ENCODE measurements at places on chromosomes 6 and 20. TPM values are rescaled to one million over a fixed set of nuclear protein-coding genes. Genes with fewer than 3 reads are reported as not detected.

DNA sequence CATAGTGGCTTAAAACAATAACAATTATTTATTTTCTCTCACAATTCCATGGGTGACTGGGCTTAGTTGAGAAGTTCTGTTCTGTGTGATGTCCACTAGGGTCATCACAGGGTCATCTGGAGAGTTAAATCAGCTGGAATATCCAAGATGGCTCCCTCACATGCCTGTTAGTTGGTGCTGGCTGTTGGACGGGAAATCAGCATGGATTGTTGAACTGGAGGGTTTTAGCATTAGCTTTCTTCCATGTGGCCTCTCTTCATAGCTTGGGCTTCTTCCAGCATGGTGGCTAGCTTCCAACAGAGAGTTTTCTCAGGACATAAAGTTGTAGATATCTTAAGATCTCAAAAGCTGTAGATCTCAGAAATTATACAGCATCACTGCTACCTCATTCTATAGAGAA lies 19.6 kb downstream of the MARCKS start:
- DNase-seq, result no peak

DNA sequence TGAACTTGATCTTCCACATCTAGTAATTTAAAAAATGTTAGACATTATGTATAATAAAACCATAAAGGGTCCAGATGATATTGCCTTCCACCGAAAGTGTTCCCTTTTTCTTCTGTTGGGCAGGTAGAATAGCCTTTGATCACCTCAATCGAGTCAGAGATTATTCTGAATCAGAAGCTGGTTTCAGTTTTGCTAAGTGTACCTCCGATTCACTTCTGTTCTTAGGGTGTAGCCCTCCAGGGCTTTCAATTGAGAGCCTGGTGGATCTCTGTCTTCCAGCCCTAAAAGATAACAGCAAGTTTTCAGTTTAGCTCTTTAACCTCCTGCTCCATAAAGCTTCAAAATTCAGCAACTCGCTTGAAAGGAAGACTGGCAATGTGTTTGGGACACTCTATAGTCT lies 21.1 kb upstream of the AIG1 start:
- DNase-seq, result no peak

The C6orf58 gene
- 0.20 TPM for total RNA-seq

DNA sequence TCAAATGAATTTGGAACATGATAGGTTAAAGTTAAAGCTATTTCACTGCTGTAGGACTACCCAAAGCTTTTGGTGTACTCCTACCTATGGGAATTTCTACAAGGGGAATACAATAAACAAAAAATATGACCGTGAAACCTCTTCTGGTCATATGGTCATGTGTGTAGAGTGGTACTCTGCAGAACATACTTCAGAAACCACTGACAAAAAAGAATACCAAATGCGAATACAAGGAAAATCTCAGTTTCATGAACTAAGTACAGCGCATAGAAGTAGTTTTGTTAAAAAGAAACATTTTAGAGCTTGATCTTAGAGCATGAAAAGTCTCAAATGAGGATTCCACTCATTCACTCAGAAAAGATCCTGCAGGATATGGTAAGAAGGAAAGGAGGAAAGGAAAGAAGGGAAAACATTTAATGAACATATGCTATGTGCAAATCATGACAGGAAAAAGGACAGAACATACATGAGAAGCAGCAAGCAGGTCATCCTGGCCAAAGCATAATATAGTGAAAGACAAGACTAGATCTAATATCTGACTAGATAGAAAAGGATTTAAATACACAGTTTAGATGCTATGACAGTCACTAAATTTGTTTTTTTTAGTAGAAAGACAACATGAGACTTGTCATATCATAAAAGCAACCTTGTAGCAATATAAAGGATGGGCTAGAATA lies 36.5 kb downstream of the SNX14 start:
- DNase-seq, result no peak

All from skin of body (tissue), 3 donors.